GM04503 (cell line): ENCODE measurements at places on chromosomes 7 and 10.

- DNase-seq = no peak
Observed at GRCh38 chr7:117134889-117135552, 181.7 kb downstream of the ST7 start.

DNA sequence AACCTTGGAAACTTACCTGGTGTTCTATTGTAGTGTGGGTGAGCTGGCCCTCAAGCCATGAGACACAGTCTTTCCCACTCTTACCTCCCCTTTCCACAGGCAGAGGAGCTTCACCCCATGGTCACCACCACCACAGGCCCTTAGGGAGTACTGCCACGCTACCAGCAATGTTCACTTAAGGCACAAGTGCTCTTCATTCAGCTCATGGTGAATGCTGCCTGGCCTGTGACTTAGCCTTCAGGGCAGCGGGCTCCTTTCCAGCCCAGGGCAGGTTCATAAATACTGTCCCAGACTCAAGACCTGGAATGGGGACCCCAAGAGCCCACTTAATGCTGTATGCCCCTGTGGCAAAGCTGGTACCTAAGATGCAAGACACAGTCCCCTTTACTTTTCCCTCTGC lies 109.4 kb downstream of the MYO3A start:
- no peak for DNase-seq

DNA sequence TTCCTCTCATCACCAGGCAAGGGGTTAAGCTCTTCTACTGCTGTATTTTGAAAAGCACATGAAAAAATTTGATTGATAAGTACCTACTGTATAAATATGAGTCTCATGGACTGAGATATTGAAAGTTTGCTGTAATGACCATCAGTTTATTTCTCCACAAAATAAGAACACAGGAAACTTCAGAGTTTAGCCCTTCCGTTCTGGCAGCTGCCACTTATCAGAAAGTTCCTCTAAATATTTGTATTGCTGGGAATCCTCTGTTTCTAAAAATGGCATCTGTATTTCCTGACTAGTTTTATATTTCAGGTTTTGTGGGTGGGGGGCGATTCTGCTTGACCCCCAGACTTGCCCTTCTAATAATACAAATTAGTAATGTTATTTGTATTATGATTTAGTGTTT lies 92.0 kb downstream of the LYZL2 start:
- no peak for DNase-seq

DNA sequence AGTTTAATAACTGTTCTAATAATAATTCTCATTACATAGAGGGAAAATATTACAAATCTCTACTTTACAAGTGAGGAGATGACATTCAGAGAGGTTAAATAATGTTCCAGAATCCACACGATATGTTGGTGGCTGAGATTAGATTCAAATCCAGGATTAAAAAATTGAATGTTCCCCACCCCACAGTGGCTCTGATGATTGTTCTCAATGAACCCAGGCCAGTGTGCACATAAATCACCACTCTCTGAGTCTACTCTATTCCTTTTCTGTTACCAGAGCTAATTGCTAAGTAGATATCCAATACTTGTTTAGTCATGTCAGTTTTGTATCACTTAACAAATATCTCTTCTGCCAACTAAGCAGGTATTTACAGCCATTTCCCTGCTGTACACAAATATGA lies 281.0 kb downstream of the ABCA13 start:
- no peak for DNase-seq

GRCh38 chr7:102147008-102147407 lies 139.7 kb upstream of the SH2B2 start:
- DNase-seq = no peak

DNA sequence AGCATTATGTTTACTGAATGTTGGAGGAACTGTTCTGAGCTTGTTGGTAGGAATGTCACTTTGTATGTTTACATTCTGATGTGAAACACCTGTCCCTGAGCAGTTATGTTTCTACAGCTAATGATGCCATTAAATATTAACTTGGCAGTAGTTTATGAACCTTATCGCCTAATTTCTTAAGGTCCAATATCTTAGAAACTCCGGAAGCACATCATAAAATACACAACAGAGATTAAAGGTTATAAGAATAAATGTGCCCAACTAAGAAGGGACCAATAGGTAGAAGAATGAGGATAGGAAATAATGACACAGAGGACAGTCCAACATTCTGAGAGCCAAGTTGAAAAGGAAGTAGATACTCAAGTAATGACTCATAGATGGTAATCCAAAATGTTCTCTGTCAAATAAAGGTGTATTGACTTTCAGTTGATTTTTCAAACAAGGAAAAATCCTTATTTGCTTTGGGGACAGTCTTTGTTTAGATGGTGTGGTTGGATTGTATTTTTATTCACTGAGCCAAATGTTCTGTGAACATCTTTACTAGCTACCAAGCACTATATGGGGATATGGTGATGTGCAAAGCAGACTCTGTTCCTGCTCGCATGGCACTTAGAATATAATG lies 31.9 kb downstream of the LCOR start:
- no peak for DNase-seq

DNA sequence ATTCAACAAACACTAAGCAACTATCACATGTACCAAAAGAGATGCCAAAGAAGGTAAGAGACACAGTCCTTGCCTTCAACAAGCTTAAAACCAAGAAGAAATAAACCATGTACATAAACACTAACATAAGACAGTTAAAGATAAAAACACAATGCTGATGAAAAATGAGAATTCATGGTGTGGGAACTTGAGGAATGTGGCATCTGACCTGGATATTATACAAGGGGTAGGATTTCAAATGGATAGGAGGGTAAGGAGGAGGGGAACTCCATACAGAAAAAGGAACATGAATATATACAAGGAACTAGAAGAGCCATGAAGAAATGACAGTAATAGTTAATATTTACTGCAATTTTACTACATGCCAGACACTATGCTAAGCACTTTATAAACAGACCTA lies 11.0 kb downstream of the HIBADH start:
- no peak for DNase-seq

- peak; percentile 24 for DNase-seq
Observed at GRCh38 chr10:88428442-88428841, 154.7 kb downstream of the RNLS start.

GRCh38 chr10:3605882-3606281 lies 179.1 kb downstream of the KLF6 start:
- DNase-seq = no peak

- no peak for DNase-seq
Observed at GRCh38 chr10:80535671-80536360, 1.9 kb upstream of the SH2D4B start.

GRCh38 chr10:65419629-65420028 lies 1506.2 kb upstream of the LRRTM3 start:
- DNase-seq = no peak

DNA sequence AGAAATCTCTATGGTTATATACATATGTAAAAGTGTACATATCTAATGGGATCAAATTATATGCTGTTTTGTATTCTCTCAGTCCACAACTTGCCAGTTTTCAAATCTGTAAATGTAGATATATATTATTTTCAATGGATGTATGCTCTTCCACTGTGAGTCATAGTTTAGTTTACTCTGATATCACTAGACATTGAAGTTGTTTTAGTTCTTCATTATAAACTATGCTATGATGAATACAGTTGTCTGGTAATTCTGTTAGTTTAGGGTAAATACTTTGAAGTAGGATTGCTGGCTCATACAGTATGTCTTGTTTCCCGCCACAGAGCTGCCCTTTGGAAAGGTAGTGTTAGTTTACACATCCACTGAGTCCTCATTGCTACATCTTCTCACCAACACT lies 25.2 kb downstream of the SDK1 start:
- DNase-seq = no peak

GRCh38 chr10:33133557-33133956 lies 175.5 kb upstream of the ITGB1 start:
- no peak for DNase-seq

DNA sequence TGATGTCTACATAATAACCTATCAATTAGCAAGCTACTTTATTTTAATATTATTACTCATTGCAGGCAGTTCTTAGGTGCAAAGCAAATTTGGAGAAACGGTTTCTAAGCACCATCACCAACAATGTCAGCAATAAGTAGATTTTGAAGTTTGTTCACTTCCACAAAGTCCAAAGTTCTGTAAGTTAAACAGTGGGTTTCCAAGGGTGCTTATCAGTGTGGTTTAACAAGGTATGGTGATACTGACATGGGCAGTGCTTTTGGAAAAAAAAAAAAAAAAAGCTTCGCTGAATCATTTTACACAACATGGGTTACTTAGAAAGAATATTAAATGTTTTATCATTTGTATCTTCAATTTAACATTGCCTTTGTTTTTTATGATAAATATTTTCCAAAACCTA lies 101.8 kb downstream of the SPAG6 start:
- no peak for DNase-seq

DNA sequence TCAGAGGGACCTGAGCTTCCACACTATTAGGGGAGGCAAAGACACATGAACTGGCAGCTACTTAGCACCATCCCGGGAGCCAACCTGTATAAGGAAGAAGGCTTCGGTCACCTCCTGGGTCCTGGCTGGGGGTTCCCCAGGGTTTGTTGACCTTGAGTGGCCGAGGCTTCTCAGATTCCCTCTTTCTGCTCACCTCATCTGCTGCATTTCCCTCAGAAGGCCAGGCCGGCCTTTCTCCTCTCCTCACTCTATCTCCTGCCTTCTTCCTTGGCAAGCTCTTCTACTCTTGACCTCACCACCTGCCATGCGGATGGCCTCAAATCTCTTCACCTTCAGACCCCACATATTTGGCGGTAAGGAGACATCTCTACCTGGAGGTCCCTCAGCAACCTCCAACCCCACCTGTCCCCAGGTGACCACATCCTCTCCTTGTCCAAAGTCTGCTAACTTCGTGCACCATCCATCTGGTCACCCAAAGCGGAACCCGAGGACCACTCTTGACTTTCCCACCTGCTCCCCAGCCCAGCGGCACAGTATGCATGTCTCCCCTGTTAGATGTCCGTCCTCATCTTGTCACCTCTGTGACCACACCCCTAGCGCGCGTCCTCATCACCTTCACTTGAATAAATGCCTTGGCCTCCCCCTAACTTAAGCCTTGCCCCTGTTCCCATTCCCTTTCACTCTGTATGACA lies 133.8 kb upstream of the UNC5B start:
- no peak for DNase-seq

DNA sequence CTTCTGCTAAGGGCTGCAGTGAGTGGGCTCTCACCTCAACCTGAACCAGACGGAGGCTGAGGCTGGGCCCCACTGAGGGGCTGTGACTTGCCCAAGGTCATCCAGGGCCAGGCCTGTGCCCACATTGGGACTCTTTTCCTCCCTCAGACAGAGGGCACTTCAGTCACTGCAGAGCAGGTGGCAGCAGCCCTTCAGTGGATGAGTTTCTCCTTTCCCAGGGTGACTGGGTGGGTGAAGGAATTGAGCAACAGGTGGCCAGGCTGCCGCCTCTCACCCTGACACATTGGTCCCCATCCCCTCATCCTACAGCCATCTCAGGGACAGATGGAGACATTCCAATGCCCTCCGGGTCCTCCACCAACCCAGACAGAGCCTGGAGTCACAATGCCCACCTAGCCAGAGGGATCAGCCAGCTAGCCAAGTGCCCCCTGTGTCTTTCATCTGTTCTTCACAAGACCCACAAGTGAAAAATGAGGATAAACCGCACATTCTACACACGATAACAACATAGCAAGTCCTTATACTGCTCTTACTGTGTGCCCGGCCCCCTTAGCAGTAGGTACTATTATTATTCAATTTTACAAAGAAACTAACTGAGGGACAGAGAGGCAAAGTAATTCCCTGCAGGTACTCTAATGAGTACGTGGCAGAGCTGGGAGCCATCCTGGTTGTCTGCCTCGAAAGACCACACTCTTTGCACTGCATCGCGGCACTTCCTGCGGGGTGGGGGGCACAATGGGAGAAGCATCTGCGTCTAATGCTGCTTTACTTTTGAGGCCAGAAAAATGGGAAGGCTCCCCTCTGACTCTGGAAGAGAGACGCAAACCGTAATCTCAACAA lies 1.7 kb upstream of the SLC18A3 start:
- no peak for DNase-seq

DNA sequence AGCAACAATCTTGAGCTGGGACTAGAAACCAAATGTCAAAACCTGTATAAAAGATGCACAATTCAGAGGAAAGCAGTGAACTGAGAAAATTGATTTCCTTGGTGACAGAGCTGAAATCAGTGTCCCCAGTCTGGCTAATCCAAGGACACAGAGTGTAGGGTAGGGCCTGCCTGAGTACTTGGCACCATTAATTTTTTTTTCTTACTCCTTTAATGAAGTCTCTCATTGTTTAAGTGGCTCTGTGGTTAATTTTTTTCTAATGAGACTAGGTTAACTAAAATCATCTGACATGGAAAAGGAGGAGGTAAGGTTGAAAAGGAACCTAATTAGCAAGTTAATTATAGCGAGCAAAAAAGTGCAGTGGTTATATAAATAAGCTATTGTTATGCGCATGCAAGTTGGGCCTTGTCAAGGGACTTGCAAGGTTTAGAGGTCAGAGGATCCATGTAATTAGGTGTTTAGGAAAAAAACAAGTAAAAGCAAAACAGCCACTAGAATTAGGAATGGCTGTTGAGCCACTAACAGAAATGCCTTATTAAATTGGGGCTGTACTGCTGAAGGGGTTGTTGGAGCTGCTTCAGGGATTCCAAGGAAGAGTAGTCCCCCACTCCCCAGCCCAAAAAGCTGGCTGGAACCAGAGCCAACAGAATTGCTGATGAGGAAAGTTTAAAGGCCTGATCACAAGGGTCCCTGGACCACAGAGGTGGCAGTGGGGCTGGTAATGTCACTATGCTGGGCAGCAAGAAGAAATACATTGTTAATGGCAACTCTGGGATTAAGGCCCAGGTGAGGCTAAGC lies 58.9 kb upstream of the STRIP2 start:
- no peak for DNase-seq

- no peak for DNase-seq
Observed at GRCh38 chr10:29057822-29058331, 231.0 kb upstream of the LYZL1 start.

DNA sequence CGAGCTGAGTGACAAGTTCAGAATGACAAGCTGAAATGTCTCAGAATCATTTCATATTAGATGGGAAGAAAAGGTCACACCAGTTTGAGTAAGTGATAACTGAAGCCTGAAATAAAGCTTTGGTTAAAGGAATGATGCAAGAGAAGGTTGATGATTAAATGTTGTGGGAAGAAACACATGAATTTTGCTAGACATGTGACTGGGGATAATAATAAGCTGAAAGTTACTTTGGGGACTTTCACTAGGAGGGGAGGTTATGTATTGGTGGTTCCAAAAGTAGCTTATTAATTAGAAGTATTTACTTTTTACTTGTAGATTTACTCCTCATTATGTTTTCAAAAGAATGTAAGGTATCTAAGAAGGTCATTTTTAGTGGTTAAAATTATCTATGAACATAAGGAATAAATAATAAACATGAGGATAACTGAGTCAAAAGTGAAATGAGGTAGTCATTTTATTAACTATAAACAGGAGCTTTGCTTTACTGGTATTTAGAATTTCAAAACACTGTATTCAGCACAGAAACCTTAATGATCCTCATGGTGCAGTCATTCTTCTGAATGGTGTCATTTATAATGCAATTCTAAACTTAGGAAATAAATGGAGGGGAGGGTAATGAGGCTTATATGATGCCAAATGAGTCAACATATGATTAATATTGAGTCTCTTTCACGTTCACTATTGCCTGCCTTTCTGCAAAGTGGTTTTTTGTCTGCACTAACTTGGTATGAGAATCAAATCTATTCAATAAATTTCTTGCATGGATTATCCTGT lies 63.7 kb downstream of the PRKG1 start:
- peak; percentile 55 for DNase-seq
